Iris pigment epithelial cell (primary cell): ENCODE measurements at places on chromosomes 2 and 18.

GRCh38 chr18:65659912-65660311, 90.9 kb upstream of the CDH7 start:
- peak; percentile 16 for DNase-seq

DNA sequence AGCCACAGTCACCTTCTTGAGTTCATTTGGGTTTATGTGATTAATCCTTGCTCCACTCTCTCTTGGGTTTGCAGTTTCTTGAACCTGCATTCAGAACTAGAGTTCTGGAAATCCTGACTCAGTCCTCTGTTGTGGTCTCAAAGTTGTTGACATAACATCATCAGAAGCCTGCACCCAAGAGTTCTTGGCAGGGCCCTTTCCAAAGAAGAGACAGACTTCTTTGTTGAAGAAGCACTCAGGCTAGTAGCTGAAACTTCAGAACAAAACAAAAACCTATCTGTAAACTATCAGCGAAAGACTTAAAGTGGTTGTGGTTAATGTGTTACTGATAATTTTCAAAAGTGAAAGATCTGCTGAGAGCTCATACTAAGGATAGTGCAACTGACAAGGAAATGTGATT, 120.8 kb downstream of the FAM168B start:
- peak; percentile 23 for DNase-seq

GRCh38 chr2:121303531-121304263, 18.7 kb upstream of the TFCP2L1 start:
- no peak for DNase-seq

DNA sequence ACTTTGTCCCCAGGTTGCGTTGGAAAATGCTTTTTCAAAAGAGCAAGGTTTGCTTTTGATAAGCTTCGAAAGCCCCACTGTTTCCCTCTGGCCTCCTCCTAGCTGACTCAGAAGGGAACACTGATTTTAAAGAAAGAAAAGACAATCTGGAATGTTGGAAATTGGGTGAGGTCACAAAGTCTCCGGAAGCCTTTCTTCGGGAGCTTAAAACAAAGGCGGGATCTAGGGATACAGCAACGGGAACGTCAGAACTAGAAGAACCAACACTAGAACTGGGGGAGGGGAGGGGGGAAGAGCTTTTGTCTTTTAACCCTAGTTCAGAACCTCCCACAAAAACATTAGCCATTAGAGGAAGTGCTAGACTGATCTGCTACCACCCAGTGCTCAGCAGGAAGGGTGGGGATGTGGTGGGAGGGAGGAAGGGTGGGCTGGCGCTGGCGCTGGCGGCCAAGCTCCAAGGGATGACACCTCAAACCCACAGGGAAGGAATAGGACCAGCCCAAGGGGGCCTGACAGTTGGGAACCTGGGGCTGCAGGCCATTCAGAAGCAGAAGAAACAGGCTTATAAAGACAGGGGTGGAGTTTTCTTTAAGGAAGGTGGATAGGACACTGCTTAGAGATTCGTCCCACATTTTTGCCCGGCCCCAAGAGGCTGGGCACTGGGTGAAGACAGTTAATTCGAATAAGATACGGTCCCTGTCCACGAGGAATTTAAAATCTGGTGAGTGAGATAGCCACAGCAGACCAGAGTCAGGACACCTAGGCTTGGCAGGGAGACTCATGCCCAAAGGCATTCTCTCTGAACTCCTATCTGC, 1.7 kb downstream of the TMSB10 start:
- DNase-seq, result peak; percentile 75

DNA sequence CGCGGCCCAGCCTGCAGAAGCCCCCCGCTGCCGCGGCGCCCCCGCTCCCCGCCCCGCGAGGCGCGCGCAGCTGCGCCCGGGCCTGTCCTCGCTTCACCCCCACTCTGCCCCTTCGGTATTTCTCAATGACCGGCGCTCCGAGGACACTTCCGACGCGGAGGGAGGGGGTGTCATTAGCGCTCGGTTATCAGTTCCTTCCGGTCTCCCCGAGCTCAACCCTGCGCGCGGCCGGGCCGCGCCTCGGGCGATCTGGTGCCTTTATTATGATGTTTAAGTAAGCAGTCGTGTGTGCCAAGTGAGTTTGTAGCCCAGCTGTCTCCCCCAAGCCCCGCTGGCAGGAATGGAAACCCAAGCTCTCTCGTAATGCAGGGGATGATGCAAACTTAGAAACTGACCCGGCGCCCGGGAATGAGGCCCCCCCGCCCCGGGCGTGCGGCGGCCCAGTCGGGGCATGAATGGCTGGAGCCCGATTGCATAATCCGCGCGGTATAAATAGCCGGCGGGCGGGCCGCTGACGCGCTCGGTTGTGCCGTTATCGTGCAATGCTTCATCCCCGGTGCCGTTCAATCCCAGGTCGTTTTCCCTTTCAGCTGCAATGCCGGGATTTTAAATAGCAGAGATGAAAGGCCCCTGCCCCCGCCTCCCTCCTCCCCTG, 3.9 kb upstream of the SPRED2 start:
- DNase-seq, result peak; percentile 97

DNA sequence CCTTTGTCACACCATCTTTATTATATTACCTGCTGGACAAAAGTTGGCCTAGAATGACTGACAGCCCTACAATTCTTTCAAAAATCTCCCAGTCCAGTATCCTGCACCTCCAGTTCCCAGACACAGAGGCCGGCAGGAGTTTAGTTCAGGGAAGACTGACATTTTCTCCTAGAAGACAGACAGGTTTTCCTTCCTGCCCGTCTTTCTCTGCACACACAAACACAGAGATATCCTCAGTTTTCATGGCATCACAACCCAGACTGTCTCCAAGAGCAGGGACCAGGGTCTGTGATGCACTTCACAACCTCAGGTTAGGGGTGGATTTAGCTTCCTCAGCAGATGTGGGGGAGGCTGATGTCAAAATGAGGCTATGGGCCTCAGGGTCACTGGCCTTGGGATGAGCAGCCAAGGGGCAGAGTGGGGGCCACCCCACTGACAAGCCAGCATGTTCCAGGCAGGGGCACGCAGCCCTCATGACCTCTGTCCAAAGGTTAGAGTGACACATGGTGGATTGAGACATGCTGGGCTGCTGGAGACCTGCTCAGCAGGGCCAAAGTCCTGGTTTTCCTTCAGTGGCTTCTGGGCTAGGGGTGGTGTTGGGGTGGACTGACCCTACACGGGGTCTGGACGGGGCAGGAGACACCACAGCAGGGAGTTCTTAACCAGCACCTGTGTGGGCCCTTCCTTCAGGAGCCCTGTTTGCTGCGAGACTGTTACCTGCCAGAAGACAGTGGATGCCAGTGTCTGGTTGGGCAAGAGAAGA, 70.5 kb downstream of the SFXN5 start:
- no peak for DNase-seq

DNA sequence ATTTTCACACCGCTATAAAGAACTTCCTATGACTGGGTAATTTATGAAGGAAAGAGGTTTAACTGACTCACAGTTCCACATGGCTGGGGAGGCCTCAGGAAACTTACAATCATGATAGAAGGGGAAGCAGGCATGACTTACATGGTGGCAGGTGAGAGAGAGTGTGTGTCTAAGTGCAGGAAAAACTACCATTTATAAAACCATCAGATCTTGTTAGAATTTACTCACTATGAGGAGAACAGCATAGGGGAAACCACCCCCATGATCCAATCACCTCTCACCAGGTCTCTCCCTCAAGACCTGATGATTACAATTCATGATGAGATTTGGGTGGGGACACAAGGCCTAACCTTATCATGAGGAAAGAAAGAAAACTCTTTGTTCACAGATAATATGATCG, 174.6 kb downstream of the SRBD1 start:
- DNase-seq, result no peak

- no peak for DNase-seq
Observed at GRCh38 chr18:77316008-77316407, 66.4 kb downstream of the GALR1 start.

- DNase-seq, result peak; percentile 73
Observed at GRCh38 chr2:9238591-9239326, 32.1 kb downstream of the ASAP2 start.

DNA sequence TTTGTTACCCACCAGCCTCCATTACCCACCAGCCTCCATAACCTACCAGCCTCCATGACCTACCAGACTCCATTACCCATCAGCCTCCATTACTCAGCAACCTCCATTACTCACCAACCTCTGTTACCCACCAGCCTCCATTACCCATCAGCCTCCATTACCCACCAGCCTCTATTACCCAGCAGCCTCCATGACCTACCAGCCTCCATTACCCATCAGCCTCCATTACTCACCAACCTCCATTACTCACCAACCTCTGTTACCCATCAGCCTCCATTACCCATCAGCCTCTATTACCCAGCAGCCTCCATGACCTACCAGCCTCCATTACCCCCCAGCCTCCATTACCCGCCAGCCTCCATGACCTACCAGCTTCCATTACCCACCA, 133.3 kb upstream of the HS6ST1 start:
- DNase-seq, result no peak

DNA sequence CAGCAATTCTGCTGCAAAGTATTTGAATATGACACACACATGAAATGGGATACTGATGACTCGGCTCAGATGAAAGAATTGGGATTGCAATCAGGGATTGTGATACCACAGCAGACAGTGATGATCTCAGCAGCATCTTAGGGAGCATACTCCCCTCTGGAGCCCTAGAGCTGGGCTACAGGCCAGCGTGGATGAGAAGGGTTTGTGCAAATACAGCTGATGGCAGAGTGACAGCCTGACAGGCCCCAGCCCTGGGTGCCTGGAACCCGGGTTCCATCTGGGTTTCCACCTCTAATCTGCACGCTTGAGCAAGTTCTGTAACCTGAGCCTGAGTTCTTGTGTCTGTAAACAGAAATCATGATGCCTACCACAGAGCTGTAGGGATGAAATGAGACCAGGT, 418.0 kb downstream of the LRATD1 start:
- peak; percentile 9 for DNase-seq

- DNase-seq, result no peak
Observed at GRCh38 chr18:6598657-6599056, 130.9 kb upstream of the ARHGAP28 start.

GRCh38 chr2:133653056-133653455, 84.8 kb upstream of the NCKAP5 start:
- no peak for DNase-seq

GRCh38 chr2:148739454-148740105, 95.0 kb downstream of the EPC2 start:
- DNase-seq, result no peak

DNA sequence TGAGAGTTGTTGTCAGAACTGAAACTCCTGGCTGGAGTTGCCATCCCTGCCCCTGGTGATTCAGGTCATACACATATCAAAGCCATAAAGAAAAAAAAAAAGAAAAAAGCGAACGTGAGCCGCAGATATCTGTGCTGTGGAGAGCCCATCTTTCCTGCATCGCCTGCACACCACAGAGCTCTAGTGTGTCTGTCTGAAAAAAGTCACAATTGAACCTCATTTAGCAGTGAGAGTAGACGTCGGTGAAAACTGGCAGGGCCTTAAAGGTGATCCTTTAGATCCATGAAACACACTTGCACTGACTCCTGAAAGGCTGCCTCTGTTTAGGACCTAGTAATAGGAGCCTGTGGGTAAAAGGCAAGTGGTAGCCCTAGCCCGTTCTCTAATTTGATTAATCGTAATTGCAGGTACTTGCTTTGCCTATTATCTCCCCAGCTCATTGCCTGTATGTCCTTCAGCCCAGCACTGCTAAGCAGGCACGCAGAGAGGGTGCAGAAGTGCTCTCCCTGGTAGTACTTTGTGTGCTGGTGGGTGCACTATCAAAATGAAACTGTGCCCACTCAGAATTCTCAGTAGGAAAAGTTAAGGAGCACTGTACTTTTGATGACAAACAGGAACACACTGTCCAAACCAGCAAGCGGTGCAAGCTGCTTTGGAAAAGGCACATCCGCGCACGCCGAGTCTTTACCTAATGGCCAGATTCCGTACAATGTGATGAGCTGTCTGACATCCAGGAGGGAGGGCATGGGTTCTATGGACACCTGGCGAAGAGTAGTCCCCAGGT, 103.5 kb upstream of the ASB18 start:
- DNase-seq, result no peak

- no peak for DNase-seq
Observed at GRCh38 chr2:116319935-116320334, 1494.6 kb upstream of the DDX18 start.

GRCh38 chr2:143475041-143475776, 346.0 kb downstream of the ARHGAP15 start:
- no peak for DNase-seq

- DNase-seq, result no peak
Observed at GRCh38 chr2:100429726-100430125, 12.3 kb upstream of the CHST10 start.

GRCh38 chr2:70767699-70768589, at the start of gene ADD2:
TSS of gene ADD2 (minus strand) at chr2:70768200. CDS start at chr2:70706408, 61,792 bp downstream.
- peak; percentile 15 for DNase-seq

DNA sequence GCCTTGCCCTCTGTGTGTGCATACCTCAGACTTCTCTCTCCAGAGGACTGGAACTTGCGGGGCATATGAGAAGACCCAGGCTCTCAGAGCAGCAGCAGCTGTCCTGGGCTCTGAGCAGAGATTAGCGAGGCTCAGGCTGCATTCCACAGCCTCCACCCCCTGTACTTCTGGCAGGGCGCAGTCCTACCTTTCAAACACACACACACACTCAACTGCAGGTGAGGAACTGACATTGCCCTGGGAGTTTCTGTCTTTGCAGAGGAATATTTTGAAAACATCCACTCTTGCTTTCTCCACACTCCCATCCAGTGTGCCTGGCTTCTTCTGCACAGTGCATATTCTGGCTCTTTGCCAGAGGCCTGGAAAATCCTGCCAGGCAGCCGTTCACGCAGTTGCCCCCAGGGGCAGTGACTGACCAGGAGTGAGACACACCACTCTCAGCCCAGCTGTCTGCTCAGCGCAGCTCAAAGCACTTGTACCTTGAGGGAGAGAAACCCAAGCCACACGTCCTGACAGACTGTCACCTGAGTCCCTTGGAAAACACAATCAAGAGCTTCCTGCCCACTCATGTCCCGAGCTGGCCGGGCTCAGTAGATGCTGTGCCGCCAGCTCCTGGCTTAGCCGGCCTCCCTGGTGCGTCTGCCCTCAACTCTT, 460.8 kb downstream of the RNF144A start:
- no peak for DNase-seq

DNA sequence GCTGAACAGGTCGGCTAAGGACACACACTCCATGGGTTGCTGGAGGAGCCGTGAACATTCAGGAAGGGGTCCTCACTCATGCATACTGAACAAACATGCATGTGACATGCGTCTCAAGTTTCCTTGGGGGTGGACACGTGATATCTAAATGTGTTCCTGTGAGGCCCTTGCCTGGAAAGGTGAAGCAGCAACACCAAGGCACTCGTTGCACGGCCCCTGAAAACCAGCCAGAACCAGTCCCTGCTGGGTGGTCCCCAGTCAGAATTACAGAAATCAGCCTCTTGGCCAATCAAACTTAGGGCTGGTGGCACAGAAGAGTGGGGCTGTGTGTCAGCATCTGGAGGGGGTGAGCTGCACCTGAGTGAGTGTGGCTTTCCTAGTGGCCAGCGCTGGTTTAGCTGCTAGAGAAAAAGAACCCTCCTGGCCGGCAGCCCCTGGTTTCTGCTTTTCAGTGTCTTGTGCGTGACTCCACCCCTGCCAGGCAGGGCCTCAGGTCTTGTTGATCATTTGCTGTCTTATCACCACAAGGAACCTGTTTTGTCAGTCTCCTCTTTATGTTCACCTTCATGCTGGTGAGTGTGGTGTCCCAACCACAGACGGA, 3.2 kb upstream of the AQP12B start:
- DNase-seq, result no peak

- peak; percentile 54 for DNase-seq
Observed at GRCh38 chr2:218694405-218695145, 16.1 kb upstream of the TTLL4 start.

GRCh38 chr2:105446501-105446900, 47.6 kb upstream of the FHL2 start:
- DNase-seq, result no peak
